ENCODE measurements at places on chromosomes 7 and 10.

GRCh38 chr7:65798111-65799075 lies 74.5 kb upstream of the VKORC1L1 start:
- DNase-seq, result no peak

GRCh38 chr7:134458341-134458805 lies 527 bp downstream of the AKR1B1 start:
- DNase-seq, result peak; percentile 54

- no peak for DNase-seq
These were observed 54.7 kb downstream of the CHRM2 start for GRCh38 chr7:136923111-136923667.

DNA sequence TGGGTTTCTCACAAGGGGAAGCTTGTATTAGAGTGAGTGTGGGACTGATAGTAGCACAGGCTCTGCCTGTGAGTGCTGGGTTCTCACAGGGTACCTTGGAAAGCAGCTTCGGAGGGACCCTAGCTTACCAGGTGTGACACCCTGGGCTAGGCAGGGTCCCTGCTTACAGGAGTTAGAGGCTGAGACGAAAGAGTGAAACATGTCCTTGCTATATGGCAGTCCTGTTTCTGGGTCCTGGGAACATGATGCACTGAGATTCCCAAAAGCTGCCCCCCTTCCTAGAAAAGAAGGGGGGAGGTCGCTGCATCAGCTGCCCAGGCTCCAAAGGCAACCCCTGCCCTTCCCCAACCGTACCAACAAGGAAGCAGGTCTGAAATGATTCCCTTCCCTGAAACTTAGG lies 6.3 kb upstream of the ARHGAP22 start:
- DNase-seq, result no peak

DNA sequence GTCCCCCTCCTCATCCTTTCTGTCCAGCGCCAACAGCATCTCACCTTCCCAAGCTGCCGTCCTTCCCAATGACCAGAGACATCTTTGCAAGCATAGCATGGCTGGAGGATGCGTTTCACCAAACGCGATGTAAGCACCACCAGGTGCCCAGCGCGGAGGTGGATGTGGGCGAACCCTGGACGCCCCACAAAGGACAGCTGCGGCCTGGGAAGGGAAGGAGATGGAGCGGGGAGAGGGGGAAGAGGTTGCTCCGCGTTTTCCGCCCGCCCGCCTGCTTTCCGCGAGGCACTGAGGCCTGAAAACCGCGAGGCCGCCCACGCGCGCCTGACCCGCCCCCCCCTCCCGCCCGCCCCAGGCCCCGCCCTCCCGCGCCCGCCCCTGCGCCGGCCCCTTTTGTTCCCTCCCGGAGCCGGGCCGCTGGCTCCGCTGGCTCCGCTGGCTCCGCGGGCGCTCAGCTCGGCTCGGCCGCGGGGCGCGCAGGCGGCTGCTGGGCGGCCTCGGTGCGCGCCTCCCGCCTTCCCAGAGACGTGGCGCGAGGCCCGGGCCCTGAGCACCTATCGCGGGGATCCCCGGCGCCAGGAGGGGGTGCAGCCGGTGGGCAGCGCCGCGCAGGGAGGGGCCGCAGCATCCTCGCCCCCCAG lies at the start of gene CLIP2:
CLIP2 (plus strand) TSS at position 390 of the 641 bp plus-strand sequence. CDS start 28,140 bp downstream, outside the sequence.
- DNase-seq, result peak; percentile 81

DNA sequence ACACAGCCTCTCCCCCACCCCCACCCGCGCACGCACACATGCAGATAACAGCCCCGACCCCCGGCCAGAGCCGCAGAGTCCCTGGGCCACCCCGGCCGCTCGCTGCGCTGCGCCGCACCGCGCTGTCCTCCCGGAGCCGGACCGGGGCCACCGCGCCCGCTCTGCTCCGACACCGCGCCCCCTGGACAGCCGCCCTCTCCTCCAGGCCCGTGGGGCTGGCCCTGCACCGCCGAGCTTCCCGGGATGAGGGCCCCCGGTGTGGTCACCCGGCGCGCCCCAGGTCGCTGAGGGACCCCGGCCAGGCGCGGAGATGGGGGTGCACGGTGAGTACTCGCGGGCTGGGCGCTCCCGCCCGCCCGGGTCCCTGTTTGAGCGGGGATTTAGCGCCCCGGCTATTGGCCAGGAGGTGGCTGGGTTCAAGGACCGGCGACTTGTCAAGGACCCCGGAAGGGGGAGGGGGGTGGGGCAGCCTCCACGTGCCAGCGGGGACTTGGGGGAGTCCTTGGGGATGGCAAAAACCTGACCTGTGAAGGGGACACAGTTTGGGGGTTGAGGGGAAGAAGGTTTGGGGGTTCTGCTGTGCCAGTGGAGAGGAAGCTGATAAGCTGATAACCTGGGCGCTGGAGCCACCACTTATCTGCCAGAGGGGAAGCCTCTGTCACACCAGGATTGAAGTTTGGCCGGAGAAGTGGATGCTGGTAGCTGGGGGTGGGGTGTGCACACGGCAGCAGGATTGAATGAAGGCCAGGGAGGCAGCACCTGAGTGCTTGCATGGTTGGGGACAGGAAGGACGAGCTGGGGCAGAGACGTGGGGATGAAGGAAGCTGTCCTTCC lies 620 bp downstream of the EPO start:
- DNase-seq, result no peak
